ENCODE measurements at places on chromosomes 5 and 9.

DNA sequence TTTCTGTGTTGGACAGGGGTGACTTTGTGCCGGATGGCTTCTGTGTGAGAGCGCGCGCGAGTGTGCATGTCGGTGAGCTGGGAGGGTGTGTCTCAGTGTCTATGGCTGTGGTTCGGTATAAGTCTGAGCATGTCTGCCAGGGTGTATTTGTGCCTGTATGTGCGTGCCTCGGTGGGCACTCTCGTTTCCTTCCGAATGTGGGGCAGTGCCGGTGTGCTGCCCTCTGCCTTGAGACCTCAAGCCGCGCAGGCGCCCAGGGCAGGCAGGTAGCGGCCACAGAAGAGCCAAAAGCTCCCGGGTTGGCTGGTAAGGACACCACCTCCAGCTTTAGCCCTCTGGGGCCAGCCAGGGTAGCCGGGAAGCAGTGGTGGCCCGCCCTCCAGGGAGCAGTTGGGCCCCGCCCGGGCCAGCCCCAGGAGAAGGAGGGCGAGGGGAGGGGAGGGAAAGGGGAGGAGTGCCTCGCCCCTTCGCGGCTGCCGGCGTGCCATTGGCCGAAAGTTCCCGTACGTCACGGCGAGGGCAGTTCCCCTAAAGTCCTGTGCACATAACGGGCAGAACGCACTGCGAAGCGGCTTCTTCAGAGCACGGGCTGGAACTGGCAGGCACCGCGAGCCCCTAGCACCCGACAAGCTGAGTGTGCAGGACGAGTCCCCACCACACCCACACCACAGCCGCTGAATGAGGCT is at the start of gene ADRB2:
ADRB2 (plus strand) TSS at position 559 of the 686 bp plus-strand sequence. CDS start 221 bp downstream, outside the sequence.
- peak; percentile 93 for DNase-seq

DNA sequence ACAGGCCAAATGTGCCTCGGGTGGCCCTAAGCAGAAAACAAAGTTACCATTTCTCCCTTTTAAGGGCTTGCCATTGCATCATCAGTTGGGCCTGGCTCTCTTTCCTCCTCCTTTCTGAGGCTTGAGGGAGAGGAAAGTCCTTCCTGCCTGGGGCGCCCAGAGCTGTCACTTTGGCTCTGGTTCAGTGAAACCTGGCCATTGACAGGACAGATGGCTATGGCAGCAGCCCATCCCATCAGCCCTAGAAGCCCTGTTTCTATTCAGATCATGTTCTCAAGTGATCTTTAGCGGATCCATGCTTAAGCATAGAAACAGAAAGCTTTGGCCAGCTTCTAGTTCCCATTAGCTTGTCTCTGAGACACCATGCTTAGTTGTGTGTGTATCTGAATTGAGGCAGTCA is 293.4 kb downstream of the YTHDC2 start:
- no peak for DNase-seq

GRCh38 chr9:4277531-4277991 is 22.3 kb downstream of the GLIS3 start:
- no peak for DNase-seq

- DNase-seq: peak; percentile 73
Measured at GRCh38 chr5:96714951-96715451, 52.8 kb downstream of the CAST start.

- DNase-seq: no peak
Measured at GRCh38 chr9:1273859-1274258, 223.7 kb downstream of the DMRT2 start.

- no peak for DNase-seq
Measured at GRCh38 chr9:107906074-107906473, 416.5 kb upstream of the KLF4 start.

DNA sequence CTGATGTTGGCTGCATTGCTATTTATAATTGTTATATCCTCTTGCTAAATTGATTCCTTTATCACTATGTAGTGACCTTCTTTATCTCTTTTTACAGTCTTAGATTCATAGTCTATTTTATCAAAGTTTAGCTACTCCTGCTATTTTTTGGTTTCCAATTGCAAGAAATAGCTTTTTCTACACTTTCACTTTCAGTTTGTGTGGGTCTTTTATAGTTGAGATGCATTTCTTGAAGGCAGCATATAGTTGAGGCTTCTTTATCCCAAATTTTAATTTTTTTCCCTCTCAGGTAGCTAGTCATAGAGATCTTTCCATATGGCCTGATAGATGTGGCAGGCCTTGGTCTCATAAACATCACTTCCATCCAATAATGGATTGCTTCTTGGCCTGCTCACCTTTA is 228.5 kb downstream of the COMMD10 start:
- DNase-seq: no peak

DNA sequence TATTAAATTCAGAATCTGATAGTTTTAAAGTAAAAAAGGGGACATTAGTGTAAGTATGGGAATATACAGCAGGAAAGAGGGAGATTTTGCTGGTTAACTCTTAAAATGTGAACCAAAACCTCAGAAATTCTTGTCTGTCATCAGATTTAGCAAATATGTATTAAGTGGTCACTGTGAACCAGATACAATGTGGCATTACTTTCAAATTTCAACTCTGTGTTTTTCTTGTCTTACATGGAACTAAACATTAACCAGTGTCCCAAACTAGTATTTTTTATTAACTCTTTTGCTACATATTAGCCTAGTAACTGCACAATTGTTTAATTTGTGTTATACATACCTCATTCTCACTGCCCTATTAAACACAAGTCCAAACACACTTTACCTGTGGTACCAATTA is 259.9 kb upstream of the RASA1 start:
- DNase-seq: no peak

- DNase-seq: no peak
Measured at GRCh38 chr5:73826301-73827105, 200.5 kb downstream of the ARHGEF28 start.

DNA sequence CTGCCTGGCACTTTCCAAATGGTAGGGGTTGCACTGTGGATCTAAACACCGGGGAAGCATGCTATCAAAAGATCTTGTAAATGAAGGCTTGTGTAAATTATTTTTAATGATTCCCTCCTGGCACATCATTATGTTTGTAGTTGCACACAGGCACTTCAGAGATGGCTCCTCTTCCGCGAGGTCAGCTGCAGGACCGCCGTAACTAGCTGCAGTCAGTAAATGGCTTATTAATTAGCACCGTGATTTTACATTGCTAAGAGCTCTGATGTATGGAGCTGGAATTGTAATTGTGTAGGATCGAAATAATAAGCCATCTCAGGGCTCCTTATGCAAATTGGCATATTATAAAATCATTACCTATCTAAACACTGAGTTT is 397.6 kb upstream of the IRX1 start:
- no peak for DNase-seq

GRCh38 chr5:173675287-173675996 is 59.0 kb upstream of the BOD1 start:
- DNase-seq: no peak

DNA sequence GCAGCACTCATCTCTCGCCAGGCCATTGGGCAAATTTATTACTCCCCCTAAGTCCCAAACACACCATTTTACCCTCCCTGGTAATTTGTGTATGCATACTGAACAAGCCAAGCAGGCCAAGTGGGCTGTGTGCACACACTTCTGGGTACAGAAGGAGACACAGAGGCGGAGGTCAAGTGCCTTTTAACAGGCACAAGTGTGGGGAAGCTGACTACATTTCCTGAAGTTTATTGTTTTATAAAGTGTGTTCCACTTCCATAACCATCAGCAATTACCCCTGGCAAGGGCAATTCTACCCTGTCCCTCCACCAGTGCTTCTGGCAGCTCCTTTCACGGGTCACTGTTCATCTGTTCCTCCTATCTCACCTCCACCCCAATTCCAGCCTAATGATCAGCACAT is 93.9 kb downstream of the SETX start:
- DNase-seq: no peak

DNA sequence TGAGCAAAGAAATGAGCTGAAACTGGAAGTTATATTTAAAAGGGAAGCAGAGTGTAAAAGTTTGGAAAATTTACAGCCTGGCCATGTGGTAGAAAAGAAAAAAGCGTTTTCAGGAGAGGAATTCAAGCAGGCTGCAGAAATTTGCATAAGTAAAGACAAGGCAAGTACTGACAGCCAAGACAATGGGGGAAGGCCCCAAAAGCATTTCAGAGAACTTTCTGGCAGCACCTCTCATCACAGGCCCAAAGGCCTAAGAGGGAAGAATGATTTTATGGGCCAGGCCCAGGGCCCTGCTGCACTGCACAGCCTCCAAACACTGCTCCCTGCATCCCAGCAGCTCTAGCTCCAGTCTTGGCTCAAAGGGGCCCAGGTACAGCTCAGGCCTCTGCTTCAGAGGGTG is 169.7 kb downstream of the GLIS3 start:
- no peak for DNase-seq

- DNase-seq: no peak
Measured at GRCh38 chr9:124835026-124835557, 18.2 kb upstream of the WDR38 start.

DNA sequence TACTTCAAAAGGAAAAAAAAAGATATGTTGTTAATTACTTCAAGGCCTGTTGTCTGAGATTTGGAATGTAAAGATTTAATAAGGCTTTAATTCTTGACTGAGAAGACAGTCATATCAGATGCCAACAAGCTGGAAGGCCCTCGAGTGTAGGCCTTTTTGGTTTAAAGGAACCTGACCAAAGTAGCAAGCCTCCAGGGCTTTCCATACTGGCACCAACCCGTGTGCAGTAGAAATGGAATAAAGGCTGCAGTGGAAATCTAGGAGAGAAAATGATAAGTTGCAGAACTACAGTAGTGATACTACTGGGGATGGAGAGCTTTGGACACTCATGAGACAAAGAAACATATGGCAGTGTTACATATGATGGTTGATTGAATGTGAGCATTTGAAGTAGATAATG is 358.0 kb downstream of the TAF11L14 start:
- no peak for DNase-seq

GRCh38 chr5:156802501-156802900 is 47.6 kb upstream of the PPP1R2B start:
- DNase-seq: no peak

DNA sequence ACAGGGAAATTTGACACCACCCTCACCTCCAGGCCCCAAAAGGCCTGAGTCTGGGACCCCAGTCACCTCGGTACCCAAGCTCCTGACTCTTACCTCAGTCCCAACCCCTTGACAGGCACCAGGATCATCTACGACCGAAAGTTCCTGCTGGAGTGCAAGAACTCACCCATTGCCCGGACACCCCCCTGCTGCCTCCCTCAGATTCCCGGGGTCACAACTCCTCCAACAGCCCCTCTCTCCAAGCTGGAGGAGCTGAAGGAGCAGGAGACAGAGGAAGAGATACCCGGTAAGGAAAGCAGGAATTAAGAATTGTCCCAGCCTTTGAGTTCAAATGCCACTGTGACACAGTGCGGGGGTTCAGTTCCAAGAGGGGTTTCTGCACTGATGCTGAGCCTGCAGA is 1.3 kb downstream of the EIF4EBP3 start:
- DNase-seq: no peak

DNA sequence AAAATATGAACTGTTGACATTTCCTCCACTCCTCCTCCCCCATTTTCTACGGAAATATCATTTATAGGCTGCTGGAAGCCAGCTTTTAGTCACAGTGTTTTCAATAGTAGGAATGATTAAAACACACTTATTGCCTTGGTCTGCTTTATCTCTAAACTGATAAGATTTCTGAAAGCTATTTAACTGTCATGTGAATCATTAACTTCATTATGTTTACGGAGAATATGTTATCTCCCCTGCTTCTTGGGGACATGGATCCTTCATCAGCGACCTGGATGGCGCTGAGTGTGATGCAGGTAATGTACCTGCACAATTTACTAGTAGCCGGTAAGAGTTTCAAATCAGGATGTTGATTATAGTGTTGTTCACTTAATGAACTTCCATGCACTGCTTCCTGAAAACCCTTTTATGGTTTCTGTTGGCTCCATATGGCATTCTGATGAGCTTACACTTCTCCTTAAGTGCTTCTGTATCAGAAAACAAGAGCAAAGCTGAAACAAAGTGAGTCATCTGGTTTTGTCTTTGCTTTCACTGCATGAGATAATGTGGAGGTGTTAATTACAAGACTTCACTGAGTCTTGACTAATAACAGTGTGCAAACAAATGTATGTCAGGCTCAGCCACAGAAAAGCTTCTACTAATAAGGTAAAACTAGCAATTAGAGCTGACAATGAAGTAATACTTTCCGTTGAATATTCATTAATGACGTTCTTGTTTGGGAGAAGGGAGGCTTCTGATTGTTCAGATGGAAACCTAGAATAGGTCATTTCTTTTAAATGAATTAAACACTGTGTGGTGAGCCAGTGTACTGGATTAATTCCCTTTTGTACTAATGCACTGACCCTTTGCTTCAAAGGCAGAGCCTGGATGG is 162.4 kb upstream of the ZNF608 start:
- no peak for DNase-seq

DNA sequence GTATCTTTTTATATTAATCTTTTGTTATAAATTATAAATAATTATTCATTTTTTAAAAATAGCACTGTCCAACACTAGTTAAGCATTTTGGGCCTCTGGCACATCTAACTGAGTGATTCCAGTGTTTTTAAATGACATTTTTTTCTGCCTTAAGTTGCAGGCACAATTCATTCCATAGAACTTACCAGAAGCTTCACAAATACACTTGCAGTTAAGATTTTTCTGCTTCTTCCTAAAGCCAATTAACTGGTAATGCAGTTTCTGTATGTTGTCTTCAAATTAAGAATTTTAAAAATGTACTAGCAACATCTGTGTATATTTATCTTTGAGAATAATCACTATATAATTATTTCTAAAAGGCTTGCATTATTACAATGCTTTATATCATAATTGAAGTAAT is 11.2 kb upstream of the NFIB start:
- no peak for DNase-seq
